A549 treated with RU486 at 1 μM for 4 hours (cell line): ENCODE measurements at places on chromosomes 5 and 9. TPM values are rescaled to one million over a fixed set of nuclear protein-coding genes. Genes with fewer than 3 reads are reported as not detected.

SLC34A3 gene
- 0.07 to 0.08 TPM (median 0.07 TPM) in 3 of 5 replicates, not detected in the others for total RNA-seq

ATOSB gene
- 6.5 to 10.2 TPM (median 8.7 TPM) in 5 replicates for total RNA-seq

DMRT3 gene
- not detected in 5 replicates for total RNA-seq

CNTNAP3 gene
- total RNA-seq, result 7.1 to 11.4 TPM (median 11.2 TPM) in 5 replicates

ADRA1B gene
- 9.1 to 13.9 TPM (median 11.2 TPM) in 5 replicates for total RNA-seq

ZCCHC10 gene
- total RNA-seq, result 30.4 to 36.9 TPM (median 31.4 TPM) in 5 replicates

PCDHA3 gene
- 0.35 to 1.2 TPM (median 0.85 TPM) in 5 replicates for total RNA-seq

PCDHB4 gene
- total RNA-seq, result 0.03 to 0.08 TPM (median 0.05 TPM) in 5 replicates

PDE6A gene
- total RNA-seq, result 0.07 to 0.18 TPM (median 0.12 TPM) in 5 replicates

PCDHA13 gene
- total RNA-seq, result 0.06 to 0.09 TPM in 2 of 5 replicates, not detected in the others

GKAP1 gene
- total RNA-seq, result 3.9 to 6.1 TPM (median 5.4 TPM) in 5 replicates

SLC46A2 gene
- total RNA-seq, result not detected in 5 replicates

HEXB gene
- total RNA-seq, result 114 to 130 TPM (median 117 TPM) in 5 replicates

CTXN3 gene
- not detected in 5 replicates for total RNA-seq

TMEM174 gene
- total RNA-seq, result not detected in 5 replicates

SLC4A9 gene
- not detected in 5 replicates for total RNA-seq

ATG12 gene
- total RNA-seq, result 27.7 to 54.5 TPM (median 52.3 TPM) in 5 replicates

TSSK1B gene
- not detected in 5 replicates for total RNA-seq

SMIM33 gene
- not detected in 5 replicates for total RNA-seq

RPL7A gene
- total RNA-seq, result 3,299 to 3,689 TPM (median 3,392 TPM) in 5 replicates

MOB3B gene
- total RNA-seq, result 4.9 to 8.5 TPM (median 7.0 TPM) in 5 replicates

TAF1L gene
- total RNA-seq, result 0.02 TPM in 1 of 5 replicates, not detected in the others

GLDC gene
- total RNA-seq, result 12.1 to 13.3 TPM (median 12.9 TPM) in 5 replicates

GPR151 gene
- not detected in 5 replicates for total RNA-seq

PCDHGB7 gene
- 0.05 to 0.11 TPM (median 0.07 TPM) in 5 replicates for total RNA-seq

OR1J2 gene
- not detected in 5 replicates for total RNA-seq

PDLIM4 gene
- total RNA-seq, result 0.12 to 0.49 TPM (median 0.37 TPM) in 4 of 5 replicates, not detected in the other

DRD1 gene
- total RNA-seq, result 0.37 to 1.0 TPM (median 0.64 TPM) in 5 replicates

ZNF169 gene
- 1.4 to 2.4 TPM (median 1.7 TPM) in 5 replicates for total RNA-seq

FAM169A gene
- 2.7 to 7.1 TPM (median 6.6 TPM) in 5 replicates for total RNA-seq

PCDHB3 gene
- total RNA-seq, result 0.03 to 0.06 TPM in 2 of 5 replicates, not detected in the others

C9orf50 gene
- 0.14 TPM in 1 of 5 replicates, not detected in the others for total RNA-seq
